ENCODE measurements at places on chromosomes 6 and 20.

DNA sequence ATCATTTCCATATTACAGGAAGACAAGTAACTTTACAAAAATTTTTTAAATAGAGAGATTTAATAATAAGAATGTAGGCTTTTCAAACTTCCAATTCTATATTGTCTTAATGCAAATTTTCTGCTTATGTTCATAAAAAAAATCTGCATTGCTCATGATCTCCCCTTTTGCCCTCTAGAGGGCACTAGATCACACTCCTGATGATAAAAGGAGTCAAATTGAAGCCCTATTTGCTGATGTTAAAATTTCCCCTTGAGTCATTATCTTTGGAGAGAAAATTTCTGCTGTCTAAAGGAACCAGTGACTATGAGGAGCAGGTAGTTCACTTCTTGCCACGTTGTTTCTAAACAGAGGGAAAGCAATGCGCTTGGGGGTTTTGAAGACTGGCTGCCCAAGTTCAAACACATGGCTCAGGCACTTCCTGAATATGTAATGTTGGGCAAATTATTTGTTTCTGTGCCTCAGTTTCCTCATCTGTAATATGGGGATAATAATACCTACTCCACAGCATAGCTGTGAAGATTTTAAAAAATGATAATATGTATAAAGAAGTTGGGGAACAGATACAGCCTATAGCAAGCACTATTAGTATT lies 874.2 kb downstream of the TFAP2A start:
- no peak for DNase-seq

DNA sequence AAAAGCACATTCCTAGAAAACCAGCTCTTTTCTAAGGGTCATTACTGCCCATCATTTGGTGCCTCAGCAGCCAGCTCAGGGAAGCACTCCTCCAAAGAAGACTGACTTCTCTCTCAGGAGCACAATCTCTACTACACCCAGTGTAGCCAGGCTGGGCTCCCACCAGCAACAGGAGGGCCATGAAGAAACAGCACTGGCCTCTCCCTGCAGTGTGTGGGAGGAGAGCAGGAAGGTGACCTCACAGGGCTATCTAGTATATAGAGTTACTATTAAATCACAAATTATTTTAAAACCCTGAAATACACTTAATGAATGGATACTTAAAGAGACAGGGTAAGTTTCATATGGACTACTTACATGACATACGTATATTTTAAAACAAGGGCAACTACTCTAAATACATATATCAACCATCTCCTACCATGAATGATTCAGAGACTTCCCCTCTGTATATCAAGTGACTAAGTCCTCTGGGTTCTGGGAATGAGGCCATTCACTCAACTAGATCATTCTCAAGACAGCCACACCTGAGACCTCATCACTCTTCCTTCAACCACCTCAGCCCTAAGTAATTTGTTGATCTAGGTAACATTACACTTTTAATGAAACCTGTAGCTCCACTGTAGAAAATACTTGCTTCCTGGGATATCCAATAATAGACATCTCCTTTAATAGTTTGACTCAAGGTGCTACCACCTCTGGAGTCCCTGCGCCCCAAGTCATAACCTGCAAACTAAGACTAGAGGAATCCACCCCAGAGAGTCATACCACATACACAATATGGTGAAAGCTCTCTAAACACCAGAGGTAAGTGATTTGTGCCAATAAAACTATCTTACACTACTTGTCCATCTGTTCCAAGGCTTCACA lies 25.2 kb downstream of the TBX18 start:
- no peak for DNase-seq

GRCh38 chr6:111482959-111483735 lies at the start of gene REV3L:
REV3L (minus strand) TSS chr6:111483218; CDS start chr6:111482888, 330 bp downstream.
- peak; percentile 84 for DNase-seq

DNA sequence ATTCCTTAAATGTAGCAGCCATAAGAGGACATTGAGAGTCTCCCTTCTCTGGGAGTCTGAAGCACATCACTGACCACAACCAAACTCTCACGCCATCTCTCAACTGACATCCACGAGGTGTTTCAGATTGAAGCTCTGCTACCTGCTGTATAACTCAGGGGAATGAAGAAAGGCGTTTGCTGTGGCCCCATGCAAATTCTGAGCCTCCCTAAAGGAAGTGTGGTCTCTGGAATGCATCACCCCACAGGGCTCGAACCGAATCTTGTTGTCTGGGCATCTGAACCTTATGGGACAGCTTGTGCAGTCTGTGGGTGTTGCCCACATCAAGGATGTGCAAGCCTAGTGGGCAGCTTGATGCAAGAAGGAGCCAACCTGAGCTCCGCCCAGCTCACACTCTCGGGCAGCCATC lies 10.9 kb downstream of the PMEPA1 start:
- DNase-seq: no peak

GRCh38 chr20:61120595-61121515 lies 131.2 kb upstream of the CDH4 start:
- no peak for DNase-seq

- DNase-seq: no peak
Measured at GRCh38 chr6:32188381-32189068, 1.5 kb downstream of the PBX2 start.

- DNase-seq: peak; percentile 69
Measured at GRCh38 chr6:31541059-31541657, 645 bp downstream of the DDX39B start.

DNA sequence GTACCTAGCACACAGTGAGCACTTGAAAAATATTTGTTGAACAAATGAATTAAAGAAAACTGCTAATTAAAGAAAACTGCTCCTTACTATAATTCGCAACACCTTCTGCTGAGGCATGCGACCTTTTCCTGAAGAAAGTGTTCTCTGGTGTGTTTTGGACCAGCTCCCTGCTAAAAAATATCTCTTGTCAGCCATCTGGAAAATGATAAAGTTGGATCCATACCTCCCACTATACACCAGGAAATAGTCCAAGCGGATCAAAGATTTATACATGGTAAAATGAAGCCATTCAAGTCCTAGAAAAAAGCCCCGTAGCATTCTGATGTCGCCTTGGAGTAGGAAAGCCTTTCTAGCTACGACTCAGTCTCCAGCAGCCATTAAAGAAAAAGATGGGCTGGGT lies 43.3 kb downstream of the OVOL2 start:
- no peak for DNase-seq
